ENCODE measurements at places on chromosomes 11 and 22.

GRCh38 chr11:63537293-63538101, 889 bp downstream of the PLAAT4 start:
- peak; percentile 38 for DNase-seq

- peak; percentile 70 for DNase-seq
These were observed 60.9 kb upstream of the EED start for GRCh38 chr11:86183694-86184093.

GRCh38 chr11:71223081-71223405, 29.3 kb downstream of the SHANK2 start:
- DNase-seq: no peak

GRCh38 chr22:37897807-37898206, 8.3 kb upstream of the MICALL1 start:
- DNase-seq: no peak

- no peak for DNase-seq
These were observed 604.7 kb downstream of the TBC1D22A start for GRCh38 chr22:47367107-47367690.

DNA sequence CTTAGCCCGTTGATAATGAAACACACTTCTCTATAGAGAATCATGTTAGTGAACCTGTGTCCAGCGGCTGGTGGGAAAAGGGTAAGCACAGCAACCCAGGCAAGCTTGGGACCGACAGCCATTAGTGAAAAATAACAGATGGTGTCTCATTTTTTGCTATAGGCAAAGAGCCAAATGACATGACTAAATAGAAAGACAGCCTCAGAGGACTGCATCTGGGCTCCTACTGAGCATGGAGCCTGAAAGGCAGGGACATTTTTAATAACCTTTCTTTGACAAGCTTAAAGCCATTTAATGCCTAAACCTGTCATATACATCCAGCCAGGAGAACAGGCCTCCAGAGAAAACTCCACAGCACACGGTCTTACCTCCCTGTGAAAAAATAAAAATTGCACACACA, 67.0 kb downstream of the FANCF start:
- no peak for DNase-seq

GRCh38 chr22:50301581-50301991, 5.9 kb downstream of the PLXNB2 start:
- no peak for DNase-seq

DNA sequence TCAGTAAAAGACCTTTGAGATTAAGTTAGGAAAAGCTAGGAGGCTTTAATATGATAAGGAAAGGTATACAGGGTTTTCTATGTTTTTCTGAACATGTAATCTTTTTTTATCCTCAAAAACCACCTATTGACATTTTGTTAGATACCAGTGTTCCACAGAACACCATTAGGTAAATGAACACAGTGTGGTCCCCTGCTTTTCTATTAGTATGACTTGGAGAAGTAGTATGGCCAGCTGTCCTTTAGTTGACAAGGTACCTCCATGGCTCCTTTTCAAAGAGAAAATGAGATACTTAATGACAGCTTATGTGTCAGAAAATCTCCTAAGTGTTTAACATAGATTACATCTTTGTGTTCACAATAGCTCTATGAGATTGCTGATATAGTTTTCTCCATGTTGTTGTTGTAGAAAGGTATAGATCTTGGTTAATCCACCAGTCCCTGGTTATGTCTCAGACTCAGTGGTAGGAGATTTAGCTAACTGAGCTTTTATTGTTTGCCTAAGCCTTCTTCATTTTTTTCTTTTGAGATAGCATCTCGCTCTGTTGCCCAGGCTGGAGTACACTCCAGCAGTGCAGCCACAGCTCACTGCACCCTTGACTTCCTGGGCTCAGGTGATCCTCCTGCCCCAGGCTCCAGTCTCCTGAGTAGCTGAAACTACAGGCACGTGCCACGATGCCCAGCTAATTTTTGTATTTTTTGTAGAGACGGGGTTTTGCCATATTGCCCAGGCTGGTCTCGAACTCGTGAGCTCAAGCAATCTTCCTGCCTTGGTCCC, 46.0 kb downstream of the STIM1 start:
- DNase-seq: no peak

- no peak for DNase-seq
These were observed 23.2 kb upstream of the NAV2 start for GRCh38 chr11:19689281-19690000.

GRCh38 chr22:48653306-48653705, 1174.4 kb downstream of the BRD1 start:
- DNase-seq: no peak

DNA sequence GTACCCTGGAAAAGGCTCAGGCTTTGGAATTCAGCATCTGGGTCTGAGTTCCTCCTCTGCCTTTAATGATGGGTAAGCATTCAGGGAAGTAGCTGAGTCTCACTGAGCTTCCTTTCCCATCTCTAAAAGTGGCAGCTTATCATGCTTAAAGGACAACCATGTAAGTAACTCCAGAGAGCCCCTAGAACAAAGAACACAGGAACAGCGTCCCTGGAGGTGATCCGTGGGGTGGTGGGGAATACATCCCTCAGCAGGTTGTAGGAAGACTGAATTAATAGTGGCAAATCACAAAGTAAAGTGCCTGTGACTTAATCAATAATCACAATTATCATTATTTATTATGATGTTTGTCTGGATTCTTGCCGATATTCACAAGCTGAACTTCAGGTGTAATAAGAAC, 114.7 kb upstream of the ISX start:
- DNase-seq: no peak

- DNase-seq: no peak
These were observed 31.2 kb downstream of the ALG12 start for GRCh38 chr22:49887064-49887451.

DNA sequence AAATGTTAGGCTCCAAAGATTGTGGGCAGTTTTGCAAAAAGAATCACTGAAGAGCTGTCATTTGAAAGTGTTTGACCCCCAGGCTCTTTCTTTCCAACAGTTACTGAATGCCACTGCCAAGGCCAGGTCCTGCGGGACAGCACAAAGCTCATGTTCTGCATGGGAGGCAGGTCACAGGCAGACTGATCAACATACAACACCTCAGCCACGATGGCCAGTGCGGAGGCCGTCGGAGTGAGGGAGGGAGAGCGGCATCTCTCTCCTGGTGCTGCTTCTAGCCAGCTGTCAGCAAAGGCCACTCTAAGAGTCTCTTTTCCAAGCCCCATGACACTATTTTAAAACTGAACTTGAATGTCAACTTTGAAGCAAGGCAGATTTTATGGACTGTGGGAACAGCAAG, 49.9 kb downstream of the ARFGAP3 start:
- no peak for DNase-seq

DNA sequence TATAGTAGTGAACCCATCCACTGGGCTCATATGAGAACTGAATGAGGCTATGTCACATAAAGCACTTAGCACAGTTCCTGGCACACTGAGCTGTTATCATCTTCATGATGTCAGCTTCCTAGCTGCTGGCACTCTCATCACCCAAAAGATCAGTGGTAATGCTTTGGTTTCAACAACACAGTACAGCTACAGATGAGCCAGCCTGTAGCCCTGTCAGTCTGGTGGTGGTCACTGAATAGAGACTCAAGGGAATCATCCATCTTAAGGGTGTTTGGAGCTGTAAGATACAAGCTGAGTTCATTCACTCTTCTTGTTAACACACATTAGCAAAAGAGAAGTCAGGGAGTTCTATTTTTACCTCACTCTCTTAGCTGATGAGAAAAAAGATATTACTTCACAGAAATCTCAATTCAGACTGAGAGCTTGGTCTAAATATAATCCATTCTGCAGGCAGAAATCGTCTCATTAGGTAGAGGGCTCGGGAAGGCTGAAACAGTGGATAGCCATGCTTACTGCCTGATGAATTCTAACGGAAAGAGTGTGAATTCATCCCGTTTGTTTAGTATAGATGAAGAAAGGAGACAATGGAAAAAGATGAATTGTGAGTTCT, 6.3 kb upstream of the SLC1A2 start:
- no peak for DNase-seq

DNA sequence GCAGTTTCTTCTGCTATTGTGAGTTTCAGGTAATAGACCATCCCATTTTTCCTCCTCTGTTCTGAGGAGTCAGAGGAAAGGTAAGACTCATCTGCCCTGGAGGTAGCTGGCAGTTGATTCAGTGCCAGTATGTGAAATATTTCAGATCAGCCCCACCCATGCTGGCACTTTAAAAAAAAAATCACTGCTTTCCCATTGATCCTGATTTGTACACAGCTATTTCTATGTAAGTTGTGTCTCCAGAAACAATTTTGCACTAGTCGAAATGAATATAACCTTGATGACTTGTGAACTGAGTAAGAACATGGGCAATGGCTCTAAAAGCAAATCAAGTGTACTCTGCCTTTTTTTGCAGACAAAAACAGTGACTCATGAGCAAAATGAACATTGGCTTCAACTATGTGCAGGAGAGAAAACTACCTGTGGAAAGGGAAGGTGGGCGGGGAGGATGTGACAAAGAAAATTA, 82.0 kb upstream of the OR5AK2 start:
- DNase-seq: no peak

DNA sequence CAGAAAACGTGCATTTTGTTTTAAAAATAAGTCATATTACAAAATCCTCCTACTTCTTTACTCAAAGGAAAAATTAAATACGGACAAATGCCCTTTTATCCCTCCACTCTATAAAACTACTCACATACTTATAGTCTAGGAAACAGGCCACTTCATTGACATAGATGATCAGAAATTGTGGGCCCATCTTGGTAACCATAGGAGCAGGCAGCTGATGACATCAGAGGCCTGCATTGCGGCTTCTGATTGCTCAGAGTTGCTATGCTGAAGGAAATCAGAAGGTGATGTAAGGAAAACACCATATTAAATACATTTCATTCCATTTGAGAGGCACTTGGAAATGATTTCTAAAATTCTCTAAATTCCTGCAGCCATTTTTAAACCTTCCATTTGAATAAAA, 27.0 kb downstream of the FAM76B start:
- DNase-seq: no peak

GRCh38 chr11:75275581-75275980, 35.0 kb downstream of the TPBGL start:
- DNase-seq: peak; percentile 59

- no peak for DNase-seq
These were observed 57.9 kb downstream of the NF2 start for GRCh38 chr22:29661336-29661735.

- DNase-seq: no peak
These were observed 23.5 kb downstream of the B3GAT1 start for GRCh38 chr11:134388590-134388989.

- no peak for DNase-seq
These were observed 1.4 kb upstream of the RGL4 start for GRCh38 chr22:23689414-23689813.

GRCh38 chr11:92311616-92312449, 87.2 kb downstream of the FAT3 start:
- DNase-seq: no peak

- DNase-seq: no peak
These were observed 201.6 kb upstream of the SORL1-AS1 start for GRCh38 chr11:121654259-121654842.

- peak; percentile 41 for DNase-seq
These were observed 10.7 kb downstream of the DTX4 start for GRCh38 chr11:59182457-59183151.

DNA sequence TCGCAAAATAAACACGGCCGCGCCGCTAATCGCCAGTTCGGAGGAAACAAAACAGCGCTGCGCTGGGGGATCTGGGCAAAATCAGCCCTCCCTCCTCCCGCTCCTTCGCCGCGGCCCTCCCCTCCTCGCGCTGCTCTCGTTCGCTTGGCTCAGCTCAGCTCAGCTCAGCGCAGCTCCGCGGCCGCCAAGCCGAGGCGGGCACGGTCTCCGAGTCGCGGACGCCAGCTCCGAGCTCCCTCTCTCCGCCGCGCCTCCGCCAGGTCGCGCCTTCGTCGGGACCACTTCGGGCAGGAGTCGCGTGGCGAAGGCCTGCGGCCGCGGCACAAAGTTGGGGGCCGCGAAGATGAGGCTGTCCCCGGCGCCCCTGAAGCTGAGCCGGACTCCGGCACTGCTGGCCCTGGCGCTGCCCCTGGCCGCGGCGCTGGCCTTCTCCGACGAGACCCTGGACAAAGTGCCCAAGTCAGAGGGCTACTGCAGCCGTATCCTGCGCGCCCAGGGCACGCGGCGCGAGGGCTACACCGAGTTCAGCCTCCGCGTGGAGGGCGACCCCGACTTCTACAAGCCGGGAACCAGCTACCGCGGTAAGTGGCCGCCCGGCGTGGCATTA, at the start of gene SPON1:
Gene SPON1 (plus strand): TSS at position 162 of the 607 bp plus-strand sequence. CDS start 182 bp downstream, at position 344.
- DNase-seq: peak; percentile 62

DNA sequence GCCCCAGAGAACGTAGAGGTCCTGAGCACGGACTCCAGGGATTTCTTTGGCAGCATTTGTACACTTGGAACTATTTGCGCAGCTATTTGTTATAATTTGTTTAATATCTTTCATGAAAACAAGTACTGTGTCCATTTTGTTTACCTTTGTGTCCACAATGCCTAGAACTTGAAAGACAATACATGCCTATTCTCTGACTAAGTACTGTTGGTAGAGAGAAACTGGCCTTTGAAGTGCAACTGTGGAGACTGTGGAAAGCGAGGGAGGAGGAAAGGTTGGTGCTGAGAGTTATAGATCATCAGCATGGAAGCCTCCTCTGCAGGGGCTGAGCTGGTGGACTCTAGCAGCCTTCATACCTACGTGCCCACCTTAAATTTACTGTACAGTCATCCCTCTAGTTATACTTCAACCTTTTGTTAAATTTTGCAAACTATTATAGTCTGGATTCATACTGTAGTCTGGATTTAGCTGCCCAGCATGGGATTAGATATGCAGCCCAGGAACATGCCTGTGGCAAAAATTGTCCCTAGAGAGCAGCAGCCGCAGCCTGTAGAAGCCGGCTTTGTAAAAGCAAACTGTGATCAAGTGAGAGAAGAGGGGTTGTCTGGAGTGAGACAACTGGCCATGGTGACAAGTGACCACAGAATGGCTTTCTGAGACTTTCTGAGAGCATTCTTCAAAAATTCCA, 24.2 kb upstream of the YAP1 start:
- DNase-seq: no peak

- DNase-seq: no peak
These were observed 57.8 kb downstream of the TP53I11 start for GRCh38 chr11:44892843-44893242.

- DNase-seq: no peak
These were observed 406.8 kb downstream of the ETS1 start for GRCh38 chr11:128180441-128181087.

DNA sequence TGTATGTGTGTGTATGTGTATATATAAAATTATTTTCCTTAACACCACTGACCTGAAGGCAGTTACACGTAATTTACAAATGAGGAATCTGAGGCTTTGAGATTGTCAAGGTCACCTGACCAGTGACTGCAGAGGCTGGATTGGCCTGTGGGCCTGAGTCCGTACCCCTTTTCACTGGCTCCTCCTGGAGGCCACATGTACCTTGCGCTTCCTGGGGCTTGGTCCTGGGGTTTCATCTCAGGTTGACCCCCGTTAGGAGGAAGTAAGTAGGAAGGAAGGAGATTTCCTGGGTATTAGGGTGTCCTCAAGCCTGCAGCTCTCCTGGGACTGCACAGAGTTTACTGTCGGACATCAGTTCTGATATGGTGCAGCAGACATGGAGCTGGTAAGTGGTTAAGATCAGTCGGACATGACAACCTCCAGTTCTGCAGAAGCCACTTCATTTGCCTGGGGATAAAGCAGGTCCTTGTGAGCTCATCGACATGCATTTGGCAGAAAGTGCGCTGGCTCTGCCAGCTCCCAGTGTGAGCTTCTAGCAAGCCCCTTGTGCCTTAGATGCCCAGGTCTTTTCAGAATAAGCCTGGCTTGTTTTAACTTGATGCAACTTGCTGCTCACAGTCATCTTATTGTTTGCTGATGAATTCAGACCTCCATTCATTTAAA, 36.6 kb downstream of the ST3GAL4 start:
- no peak for DNase-seq

GRCh38 chr22:29946220-29946619, 63.2 kb downstream of the MTMR3 start:
- DNase-seq: no peak

- no peak for DNase-seq
These were observed 1.3 kb downstream of the COA4 start for GRCh38 chr11:73875380-73875779.
